T-helper 9 cell (primary cell): ENCODE measurements at places on chromosomes 7 and 10.
A peak's percentile ranks its signal among the peaks of the same experiment; 100 is the strongest.

DNA sequence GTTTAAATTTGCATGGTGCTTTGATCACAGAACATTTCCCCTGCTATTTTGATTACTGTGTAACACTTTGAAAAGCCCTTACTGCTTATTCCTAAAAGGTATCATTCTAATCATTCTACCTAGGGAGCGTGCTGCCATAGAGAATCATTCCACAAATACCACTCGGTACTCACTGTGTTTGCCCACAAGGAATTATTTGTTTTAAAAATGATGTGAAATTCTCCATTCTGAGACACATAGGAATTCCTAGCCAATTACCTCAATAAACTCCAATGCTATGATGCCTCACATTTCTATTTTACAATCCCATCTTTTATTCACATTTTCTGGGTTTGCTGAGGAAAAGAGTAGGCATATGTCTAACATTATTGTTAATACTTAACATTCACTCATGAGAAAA is 16.2 kb upstream of the TES start:
- no peak for DNase-seq

DNA sequence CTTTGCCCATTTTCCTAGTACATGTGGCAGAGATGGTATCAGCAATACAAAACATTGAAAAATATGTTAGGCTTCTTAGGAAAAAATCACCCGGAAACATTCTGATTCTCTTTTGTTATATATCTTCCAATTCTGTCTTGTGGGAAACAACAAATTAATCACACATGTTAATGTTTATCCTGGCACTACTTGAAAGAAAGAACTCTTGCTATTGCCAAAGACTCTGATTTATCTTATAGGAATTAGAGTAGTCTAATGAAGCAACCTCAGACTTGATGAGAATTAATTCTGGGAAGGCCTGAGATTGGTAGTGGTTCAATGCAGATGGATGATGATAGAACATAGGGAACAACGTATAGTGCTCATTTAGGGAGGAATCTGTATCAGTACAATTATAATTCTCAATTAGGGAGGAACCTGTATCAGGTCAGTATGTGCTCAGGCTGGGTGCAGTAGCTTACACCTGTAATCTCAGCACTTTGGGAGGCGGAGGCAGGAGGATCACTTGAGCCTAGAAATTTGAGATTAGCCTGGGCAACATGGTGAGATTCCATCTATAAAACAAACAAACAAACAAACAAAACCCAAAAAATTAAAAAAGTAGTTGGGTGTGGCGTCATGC is 50.7 kb downstream of the TAS2R16 start:
- DNase-seq, result no peak

DNA sequence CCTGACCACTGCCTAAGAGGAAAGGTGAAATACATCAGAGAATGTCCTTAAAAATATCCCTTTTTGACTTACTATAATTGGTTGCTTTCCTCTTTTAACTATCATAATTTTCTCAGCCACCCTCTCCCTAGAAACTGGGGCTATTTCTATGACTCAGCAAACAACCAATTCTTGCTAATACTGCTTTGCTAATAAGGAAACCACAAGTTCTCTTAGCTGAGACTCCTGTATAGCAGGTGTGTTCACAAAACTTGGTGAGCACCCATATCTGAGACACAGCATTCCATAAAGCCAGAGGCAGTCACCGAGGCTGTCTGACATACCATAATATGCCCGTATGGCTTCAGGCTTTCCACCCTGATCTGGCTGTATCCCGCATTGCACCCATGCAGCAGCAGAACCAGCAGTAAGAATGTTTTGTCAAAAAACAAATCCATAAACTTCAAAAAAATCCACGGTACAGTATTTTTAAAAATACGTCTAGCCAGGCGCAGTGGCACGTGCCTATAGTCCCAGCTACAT is 191.7 kb upstream of the C7orf33 start:
- no peak for DNase-seq

DNA sequence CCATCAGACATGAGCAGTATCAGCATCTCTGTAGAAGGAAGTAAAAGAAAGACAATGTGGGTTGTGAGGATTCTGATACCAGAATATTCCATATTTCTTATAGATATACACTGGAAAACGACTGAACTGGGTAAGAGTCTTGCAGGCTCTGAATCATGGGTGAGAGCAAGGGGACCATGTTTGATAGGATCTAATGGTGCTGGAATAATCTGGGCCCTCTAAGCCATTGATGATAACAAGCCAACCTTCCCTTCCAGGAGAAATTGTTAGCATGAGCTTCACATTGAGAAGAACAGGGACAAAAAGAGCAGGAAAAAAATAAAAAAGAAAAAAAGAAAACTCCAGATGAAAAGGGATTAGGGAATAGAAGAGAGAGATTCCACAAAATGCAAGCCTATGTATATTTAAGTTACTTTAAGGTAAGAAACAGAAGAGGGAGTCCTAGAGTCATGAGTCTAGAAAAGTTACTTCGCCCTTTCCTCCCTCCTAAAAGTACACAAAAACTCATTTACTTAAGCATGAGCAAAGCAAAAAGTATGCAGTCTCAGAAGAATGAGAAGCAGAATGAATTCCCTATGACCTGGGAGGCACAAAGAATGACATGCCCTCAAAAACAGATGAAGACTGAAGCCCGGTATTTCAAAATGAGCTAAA is 181.9 kb downstream of the TMEM26 start:
- no peak for DNase-seq

- no peak for DNase-seq
These were observed 80.3 kb downstream of the NSUN6 start for GRCh38 chr10:18571076-18571475.

DNA sequence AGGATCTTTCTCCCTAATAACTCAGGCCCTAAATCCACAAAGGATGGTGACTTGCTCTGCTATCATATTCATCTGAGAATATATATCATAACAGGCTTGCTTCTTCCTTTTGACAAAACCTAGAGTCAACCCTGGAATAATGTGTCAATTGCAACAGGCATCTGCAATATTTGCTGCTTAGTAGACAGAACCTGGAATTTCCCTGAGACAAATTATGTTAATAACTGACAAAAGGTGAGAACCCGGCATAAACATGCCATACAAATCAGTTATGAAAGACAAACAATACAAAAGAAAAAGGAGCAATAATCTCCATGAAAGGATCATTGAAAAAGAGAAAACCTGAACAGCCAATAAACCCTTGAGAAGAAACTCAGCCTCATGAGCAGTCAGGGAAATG is 114.5 kb upstream of the CDCA7L start:
- DNase-seq, result no peak

- DNase-seq, result no peak
These were observed 67.0 kb downstream of the CXCL12 start for GRCh38 chr10:44317856-44318255.

GRCh38 chr10:118304521-118304920 is 37.6 kb downstream of the FAM204A start:
- no peak for DNase-seq

GRCh38 chr7:94609561-94609960 is 46.4 kb downstream of the SGCE start:
- no peak for DNase-seq

GRCh38 chr7:121300685-121301420 is 27.9 kb upstream of the WNT16 start:
- no peak for DNase-seq

DNA sequence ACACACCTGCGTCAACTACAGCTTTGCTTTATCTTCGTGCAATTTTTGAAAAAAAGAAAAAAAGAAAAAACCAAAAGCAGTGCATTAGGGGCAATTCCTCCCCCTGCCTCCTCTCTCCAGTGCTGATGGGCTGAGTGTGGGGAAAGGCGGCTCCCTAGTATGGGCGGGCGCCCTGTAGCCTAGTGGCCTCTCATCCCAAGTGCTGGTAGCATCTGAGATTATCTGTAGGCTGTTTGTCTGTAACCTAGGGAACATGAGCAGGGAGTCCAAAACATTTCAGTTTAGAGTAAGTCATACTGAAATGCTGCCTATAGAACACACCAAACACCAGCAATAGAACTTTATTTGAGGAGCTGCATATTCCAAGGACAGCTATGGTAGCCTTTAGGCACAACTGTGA is 24.6 kb upstream of the BAMBI start:
- no peak for DNase-seq

GRCh38 chr10:12484941-12485805 is 135.8 kb downstream of the CAMK1D start:
- peak; percentile 4 for DNase-seq

DNA sequence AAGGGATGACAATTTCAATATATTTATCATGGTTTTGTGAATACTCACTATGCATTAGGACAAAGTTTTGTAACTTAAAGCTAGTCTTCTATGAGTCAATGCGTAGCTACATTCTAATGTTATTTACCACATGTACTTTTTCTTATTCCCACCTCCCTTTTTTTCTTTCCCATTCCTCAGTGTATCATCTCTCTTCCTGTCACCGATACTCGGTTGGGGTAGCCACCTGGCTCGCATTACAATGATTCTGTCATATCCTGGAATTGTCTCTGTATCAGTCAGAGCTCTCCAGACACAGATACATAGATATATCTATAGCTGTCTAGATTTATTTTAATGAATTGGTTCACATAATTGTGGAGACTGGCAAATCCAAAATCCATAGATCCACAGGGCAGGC is 9.8 kb upstream of the RALA start:
- DNase-seq, result no peak

DNA sequence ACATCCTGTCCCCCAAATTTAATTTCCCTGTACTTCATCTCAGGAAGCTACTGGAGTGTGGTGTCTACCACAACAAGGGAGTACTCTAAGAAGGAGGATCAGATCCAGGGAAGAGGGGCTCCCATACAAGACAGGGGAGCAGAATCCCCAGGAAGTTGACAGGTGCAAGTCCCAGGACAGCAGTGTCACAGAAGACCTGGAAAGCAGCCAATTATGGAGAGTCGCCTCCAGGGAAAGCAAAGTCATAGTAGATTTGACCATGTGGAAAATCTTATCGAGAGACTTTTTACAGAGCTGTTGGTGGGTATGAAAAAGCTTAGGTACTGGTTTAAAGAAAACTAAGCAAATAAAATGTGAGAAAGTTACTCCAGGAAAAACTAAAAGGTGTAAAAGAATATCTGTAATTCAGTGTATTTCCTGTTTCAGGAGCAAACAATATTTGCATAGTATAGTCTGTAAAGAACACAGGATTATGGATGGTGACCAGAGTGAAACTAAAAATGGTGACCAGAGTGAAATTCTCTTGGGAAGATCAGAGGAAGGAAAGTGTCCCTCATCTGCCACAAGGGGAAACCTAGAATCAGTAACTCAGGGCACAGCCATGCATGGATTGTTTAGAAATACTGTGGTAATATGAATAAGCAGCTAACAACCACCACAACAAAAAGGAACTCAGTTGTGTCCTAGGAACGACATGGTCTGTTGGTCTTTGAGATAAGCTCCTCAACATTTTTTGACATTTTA is 44.5 kb downstream of the LANCL2 start:
- DNase-seq, result no peak

DNA sequence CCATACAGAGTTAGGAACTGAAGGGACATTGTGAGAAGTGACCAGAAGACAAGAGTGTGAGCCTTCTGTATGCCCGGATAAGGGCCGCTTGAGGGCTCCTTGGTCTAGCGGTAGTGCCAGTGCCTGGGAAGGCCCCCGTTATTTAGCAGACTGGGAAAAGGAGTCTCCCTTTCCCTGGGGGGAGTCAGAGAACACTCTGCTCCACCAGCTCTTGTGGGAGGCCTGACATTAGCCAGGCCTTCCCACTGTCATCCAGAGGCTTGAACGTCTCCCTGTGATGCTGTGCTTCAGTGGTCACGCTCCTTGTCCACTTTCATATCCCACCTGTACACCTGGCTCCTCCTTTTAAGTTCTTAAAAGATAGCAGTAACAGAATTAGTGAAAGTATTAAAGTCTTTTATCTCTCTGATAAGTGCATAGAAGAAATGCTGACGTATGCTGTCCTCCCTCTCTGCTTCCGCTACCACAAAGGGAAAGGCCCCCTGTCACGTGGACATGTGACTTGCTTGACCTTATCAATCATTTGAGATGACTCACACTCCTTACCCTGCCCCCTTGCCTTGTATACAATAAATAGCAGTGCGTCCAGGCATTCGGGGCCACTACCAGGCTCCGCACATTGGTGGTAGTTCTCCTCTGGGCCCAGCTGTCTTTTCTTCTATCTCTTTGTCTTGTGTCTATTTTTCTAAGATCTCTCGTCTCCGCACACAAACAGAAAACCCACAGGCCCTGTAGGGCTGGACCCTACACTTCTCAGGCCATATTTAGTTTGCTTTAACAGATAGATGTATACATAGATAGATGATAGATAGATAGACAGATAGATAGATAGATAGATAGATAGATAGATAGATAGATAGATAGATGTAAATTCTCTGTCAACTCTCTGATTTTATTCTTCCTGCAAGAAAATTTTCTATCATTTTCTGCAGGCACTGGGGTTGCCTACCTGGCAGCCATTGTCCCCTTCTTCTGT is 131.5 kb upstream of the JCAD start:
- DNase-seq, result no peak

- DNase-seq, result no peak
These were observed 256.1 kb downstream of the INHBA start for GRCh38 chr7:41446606-41447449.

DNA sequence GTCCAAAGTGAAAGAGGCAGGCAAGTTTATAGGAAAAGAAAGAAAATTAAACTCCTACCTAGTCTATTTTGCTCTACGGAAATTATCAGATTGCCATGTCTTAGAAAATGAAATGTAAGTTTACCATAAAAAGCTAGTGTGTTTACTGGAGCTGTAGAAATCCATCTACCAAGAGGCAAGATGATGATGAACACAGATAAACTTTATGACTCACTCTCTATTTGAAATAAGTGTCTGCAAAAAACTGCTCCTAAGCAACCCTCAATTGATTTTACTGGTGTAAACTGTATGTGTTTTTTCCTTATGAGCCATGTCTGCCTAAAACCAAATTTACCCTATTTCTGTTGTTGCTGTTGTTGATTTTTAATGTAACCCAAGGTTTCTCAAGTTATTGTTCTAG is 73.8 kb upstream of the TMEM106B start:
- no peak for DNase-seq

DNA sequence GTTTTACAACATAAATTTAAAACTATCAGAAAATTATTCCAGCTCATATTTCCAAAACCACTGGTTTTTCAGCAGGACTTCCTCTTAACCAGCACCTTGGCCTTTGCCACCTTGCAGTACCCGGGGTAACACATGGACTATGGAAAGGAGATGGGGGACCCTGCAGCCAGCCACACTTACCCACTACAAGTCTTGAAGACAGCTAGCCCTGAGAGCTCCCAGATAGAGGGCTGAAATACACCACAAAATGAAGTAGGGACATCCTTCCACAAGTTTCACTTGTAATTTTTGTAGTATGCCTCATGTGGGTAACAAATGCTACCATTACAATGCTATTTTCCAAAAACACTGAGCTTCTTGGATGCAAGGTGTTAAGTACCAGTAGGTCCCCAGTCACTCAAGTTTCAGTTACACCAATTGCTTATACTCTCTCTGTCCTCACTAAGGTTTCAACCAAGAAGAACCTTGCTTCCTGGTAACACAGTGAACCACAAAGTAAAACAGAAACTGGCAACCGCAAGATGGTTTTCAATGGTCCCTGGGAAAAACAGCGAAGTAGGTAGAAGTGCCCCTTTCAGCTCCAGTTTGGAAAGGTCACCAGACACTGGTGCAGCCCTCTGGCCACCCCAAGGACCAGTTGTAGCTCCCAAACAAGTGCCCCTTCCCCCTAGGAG is 110.9 kb downstream of the SGMS1 start:
- no peak for DNase-seq

GRCh38 chr10:122420624-122421007 is 33.8 kb upstream of the ARMS2 start:
- no peak for DNase-seq

GRCh38 chr7:153103202-153103601 is 343.6 kb downstream of the ACTR3B start:
- DNase-seq, result no peak
